ENCODE measurements at places on chromosomes 12 and 14.

GRCh38 chr14:68879321-68879781, 86.5 kb upstream of the ZFP36L1 start:
- DNase-seq, result no peak

DNA sequence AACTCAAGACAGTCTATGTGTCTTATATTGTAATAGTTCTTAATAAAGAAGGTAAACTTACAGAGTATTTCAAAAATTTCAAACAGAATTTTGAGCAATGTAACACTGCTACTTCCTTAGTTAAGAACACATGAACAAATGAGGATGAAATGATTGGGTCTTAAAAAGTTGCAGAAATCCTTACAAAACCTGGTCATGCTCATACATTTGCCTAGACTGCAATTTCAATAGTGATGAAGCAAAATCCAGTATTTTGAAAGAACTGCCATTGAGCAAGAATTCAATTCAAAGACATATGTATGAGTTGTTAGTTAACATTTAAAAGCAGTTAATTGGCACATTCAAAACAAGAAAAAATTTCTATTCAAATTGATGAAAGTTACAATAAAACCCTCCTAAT, 17.8 kb upstream of the HIF1A start:
- no peak for DNase-seq

GRCh38 chr12:129401572-129401971, 502.3 kb downstream of the TMEM132D start:
- DNase-seq, result no peak

- DNase-seq, result no peak
These were observed 246.3 kb upstream of the CLEC14A start for GRCh38 chr14:38502239-38502638.

- DNase-seq, result no peak
These were observed 79.6 kb downstream of the EXOC5 start for GRCh38 chr14:57189070-57189469.

DNA sequence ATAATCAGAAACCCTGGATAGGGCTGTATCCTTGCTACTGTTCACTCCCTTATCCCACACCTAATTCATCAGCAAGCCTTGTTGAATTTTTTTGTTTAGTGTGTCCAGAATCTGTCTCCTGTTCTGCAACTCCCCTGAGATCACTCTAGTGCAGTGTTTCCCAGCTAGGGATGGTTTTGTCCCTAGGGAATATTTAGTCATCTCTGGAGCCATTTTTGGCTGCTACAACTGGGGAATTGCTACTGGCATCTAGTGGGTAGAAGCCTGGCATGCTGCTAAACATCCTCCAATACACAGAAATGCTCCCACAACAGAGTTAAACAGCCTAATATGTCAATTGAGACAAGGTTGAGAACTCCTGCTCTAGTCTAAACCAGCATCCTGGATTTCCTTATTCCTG, 248.0 kb downstream of the NPAS3 start:
- no peak for DNase-seq

DNA sequence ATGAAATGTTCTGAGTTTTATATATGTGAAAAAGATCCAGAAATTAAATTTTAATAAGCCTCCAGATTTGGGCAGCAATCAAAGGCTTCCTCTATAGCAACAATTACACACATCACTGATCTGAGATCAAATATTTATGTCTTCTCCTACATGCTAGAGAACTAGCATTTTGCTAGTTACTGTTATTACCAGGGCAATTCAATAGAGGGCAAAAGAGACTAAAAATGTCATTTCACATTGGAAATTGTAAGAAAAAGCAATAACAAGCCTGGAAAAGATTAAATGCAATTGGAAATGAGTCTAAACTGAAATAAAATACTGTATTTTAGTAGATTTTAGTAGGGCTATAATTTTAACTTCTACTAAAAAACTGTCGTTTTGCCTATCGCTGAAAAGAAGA, 32.6 kb upstream of the ANO6 start:
- no peak for DNase-seq

DNA sequence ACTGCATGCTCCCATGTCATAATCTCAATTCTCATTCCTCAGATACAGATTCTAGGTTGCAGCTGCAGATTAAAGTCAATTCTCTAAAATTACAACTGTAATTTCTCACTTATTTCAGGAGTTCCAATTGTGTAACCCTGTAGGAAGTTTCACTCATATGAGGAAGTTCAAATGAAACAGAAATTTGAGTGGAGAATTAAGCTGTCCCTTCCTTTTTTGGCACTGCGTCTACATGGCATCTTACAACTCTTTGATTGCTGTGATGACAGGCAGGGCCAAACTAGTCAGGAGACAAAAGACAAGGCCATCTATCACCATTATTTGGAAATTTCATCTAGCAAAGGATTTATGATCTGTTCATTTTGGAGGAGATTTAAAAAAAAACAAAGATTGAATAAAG, 13.3 kb upstream of the GRIP1 start:
- no peak for DNase-seq

DNA sequence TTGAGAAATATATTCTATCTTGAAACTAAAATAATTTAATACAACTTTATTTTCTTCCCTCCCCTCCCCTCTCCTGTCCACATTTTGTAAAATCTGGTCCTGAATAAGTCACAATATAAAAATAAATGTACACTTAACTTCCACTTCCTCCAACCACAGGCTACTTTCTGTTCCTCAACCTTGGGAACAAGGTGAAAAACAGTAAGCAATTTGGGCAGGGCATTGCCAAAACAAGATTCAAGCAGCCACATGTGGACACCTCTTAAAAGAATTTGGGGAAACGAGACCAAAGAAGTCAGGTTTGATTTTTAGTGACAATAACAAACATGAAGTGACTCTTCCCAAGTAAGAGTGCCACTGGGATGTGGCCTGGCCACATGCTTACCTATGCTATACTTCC, 115.7 kb downstream of the PTPRQ start:
- no peak for DNase-seq

GRCh38 chr14:52786887-52787286, 4.5 kb downstream of the GNPNAT1 start:
- DNase-seq, result no peak
